ENCODE measurements at places on chromosomes 7 and 10.

GRCh38 chr10:89563861-89564478 lies 28.6 kb upstream of the SLC16A12 start:
- DNase-seq: no peak

DNA sequence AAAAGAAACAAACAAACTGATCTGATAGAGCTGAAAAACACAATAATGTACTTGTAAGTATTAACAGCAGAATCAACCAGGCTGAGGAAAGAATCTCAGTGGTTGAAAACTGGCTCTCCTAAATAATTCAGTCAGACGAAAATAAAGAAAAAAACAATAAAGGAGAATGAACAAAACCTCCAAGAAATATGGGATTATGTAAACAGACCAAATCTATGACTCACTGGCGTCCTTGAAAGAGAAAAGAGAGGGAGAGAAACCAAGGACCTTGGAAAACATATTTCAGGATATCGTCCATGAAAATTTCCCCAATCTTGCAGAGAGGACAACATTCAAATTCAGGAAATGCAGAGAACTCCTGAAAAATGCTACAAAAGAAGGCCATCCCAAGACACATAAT lies 62.9 kb downstream of the FBXL13 start:
- no peak for DNase-seq

DNA sequence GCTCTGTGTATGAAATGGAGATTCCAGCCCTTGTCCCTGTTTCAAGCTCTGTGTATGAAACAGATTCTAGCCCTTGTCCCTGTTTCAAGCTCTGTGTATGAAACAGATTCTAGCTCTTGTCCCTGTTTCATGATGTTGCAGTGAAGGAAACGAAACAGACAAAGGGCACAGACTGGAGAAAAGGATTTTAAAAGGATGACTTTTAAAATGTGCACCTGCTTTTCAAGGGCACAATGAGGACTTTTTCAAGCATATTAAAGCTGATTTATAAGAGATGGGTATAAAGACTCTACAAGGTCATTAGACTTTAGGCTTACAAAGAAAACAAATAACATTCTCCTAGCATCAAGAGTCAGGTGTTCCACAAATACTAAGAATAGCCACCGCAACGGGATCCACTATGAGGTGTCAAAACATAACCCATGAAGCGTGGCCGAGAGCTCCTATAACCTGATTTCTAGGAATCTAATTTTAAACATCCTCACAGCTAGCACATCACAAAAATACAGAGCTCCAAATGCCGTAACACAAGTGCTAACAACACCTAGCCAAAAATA lies 29.0 kb downstream of the DIP2C start:
- DNase-seq: peak; percentile 67

- DNase-seq: no peak
Measured at GRCh38 chr10:17100586-17100985, 29.0 kb downstream of the CUBN start.

- no peak for DNase-seq
Measured at GRCh38 chr7:3162289-3162688, 118.6 kb upstream of the CARD11 start.

GRCh38 chr7:71271203-71271602 lies 139.3 kb downstream of the GALNT17 start:
- no peak for DNase-seq

DNA sequence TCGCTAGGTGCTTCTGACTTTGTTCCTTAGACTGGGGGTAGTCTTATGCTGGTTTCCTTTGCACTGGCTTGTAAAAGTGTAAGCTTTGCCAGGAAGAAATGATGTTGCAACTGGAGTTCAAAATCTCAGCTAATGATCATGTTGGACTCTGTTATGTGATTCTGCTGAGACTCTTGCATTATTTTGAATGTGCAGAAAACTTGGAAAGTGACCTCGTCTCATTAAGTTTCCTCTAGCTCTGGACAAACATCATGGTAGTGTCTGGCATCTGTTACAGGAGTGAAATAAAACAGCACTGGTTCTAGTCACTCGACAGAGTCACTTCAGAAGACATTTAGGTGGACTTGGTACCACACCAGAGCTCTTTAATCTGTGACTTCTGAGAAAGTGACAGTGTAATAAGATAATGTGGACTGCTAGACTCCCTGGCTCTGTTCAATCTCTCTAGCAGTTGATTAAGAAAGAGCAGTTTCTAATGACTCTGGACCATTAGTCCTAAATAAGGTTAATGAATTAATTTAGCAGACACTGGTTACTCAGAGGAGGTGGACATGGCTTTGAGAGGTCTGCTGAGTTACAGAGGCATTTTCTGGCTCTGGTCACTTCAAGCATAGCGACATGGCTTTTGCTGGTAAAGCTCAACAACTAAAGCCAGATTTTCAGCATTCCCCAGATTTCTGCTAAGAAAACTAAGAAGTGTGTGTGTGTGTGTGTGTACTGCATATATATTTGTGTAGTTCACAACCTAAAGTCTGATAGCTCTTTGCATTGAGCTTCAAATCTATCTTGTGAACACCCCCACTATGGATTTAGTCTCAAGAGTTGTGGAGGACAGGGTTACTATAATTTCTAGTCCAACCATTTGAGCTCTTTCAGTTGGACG lies 2.0 kb downstream of the NRP1 start:
- peak; percentile 32 for DNase-seq

GRCh38 chr10:50439806-50440205 lies 183.9 kb downstream of the SGMS1 start:
- no peak for DNase-seq

GRCh38 chr7:84705079-84705478 lies 481.8 kb downstream of the SEMA3D start:
- DNase-seq: no peak

DNA sequence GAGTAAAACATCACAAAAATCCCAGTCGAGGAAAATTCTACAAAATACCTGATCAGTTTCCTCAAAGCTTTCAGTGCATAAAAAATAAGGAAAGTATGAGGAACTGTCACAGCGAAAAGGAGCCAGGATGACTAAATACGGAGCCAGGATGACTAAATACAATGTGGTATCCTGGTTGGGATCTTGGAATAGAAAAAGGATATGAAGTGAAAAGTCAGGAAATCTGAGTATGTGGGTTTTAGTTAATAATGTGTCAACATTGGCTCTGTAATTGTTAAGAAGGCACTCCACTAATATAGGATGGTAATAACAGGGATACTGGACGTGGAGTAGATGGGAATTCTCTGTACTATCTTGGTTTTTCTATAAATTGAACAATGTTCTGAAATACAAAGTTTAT lies 175.5 kb downstream of the SUGCT start:
- no peak for DNase-seq

DNA sequence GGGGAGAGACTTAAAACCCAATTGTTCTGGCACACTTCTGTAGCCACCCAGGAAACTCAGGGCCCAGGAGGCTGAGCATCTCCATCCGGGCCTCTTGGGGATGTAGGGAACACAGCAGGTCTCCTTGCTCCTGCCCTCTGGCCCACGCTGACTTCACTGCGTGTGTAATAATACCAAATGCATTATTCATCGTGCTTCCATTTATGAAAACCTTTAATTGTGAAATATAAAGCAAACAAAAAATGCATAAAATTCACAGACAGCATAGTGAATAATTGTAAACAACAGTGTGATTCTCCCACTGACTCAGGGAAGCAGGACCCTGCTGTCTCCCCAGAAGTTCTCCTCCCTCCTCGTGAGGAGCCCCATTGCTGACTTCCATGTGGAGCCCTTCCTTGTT lies 70.3 kb upstream of the SHH start:
- DNase-seq: no peak

DNA sequence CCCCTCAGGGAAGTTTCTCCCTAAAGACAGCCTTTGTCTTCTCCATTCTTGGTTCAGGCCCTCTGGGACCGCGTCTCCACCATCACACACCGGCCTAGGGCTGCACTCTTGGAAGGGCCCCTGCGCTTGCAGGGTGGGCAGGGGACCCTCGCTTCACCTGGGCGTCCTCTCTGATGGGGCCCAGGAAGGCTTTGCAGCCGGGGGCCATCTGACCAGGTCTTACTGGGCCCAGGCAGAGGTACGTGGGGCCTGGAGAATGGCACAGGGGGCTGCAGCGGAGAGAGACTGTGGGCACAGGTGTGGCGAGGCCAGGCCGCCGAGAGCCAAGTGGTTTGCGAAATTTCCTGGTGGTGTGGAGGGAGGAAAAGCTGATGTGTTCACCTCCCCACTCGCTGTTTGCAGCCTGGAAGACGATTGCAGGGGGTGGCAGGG lies 44.4 kb downstream of the ALOX5 start:
- no peak for DNase-seq

DNA sequence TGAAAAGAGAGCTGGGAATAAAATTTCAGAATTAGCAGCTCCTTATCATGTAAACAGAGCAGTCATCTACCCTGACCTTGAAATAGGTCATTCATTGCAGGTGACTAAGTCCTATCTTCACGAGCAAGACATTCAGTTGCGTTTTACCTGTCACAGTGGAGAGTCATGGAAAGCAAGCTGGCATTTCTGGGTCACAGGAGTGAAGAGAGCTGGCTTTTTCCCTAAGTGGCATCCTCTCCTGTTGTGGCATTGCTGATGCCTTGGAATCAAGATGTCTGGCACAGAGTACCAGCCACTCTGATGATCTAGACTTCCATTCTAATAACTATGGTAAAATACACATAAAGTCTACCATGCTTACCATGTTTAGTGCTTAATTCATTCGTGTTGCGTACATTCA lies 70.8 kb downstream of the SCRN1 start:
- DNase-seq: no peak

- DNase-seq: peak; percentile 18
Measured at GRCh38 chr7:87359366-87359765, 13.9 kb downstream of the CROT start.

GRCh38 chr7:94178230-94178629 lies 174.1 kb upstream of the BET1 start:
- DNase-seq: no peak

DNA sequence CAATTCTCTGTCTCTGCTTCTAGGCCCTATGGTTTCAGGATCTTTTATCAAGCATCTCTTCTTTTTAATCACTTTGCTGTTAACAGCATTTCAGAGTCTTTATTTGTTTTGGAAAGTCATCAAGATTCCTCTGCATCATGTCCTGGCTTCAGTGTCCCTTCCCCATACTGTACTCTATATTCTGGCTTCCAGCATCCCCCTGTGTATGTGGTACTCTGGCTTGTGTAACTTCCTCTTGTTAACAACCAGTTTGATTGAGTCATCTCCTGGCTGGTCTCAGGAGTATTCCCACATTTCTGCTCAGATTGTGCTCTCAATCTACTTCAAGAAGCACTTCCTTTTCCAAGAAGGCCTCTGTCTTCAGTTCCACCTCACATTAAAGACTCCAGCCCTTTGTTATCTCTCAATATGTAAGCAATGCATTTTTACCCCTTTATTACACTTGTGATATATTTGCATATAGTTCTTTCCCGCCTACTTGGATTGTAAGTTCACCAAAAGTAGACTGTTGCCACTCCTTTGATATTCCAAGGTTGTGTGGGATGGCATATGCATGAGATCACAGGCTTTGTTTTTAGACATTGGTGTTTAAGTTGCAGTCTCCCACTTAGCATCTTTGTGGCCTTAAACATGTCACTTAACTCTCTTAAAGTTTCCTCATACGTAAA lies 15.1 kb upstream of the ATE1 start:
- no peak for DNase-seq

GRCh38 chr10:22550732-22551131 lies 163.6 kb downstream of the PIP4K2A start:
- peak; percentile 45 for DNase-seq

GRCh38 chr7:31444196-31444595 lies 69.7 kb upstream of the ITPRID1 start:
- no peak for DNase-seq

DNA sequence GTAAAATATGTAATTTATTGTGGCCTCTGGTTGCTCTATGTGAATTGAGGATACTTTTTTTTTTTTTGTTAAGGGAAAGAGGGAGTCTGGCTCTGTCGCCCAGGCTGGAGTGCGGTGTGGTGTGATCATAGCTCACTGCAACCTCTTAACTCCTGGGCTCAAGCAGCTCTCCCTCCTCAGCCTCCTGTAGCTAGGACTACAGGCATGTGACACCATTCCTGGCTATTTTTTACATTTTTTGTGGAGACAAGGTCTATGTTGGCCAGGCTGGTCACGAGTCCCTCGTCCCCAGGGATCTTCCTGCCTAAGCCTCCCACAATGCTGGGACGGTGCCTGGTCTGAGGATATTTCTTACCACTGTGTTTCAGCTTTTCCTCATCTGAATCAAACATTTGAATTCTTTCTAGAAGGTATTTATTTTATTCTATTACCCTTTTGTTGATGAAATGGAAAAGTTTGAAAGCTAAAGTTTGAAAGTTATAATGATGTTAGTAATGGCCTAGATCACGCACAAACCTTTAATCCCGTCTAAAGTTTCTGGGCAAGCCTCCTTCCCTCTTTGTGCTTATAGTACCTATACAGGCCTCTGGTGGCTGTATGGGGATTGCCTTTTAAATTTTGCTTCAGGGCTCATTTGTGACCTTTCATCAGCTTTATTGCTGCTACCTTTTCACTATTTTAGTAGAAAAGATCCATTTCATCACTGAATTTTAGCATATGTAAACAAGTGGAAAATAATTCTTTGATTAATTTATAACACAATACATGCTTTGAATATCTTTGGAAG lies 2.0 kb downstream of the IFRD1 start:
- peak; percentile 47 for DNase-seq

- no peak for DNase-seq
Measured at GRCh38 chr10:117745301-117745700, 202.8 kb downstream of the EMX2 start.

- DNase-seq: no peak
Measured at GRCh38 chr7:142134909-142135308, 23.4 kb downstream of the MGAM2 start.

GRCh38 chr7:111864291-111864976 lies 302.1 kb upstream of the IMMP2L start:
- no peak for DNase-seq

DNA sequence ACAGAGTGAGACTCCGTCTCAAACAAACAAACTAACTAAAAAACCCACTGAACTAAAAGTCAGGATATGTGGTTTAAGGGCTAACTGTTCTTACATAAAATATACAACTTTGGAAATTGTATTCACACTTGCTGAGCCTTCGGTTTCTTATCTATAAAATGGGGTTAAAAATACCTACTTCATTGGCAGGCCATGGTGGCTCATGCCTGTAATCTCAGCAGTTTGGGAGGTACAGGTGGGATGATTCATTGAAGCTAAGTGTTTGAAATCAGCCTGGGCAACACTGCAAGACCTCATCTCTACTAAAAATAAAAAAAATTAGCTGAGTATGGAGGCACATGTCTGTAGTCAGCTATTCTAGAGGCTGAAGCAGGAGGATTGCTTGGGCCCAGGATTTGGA lies 115.4 kb upstream of the KLF6 start:
- DNase-seq: no peak

- DNase-seq: no peak
Measured at GRCh38 chr7:130486954-130487436, 4.9 kb upstream of the MEST start.

DNA sequence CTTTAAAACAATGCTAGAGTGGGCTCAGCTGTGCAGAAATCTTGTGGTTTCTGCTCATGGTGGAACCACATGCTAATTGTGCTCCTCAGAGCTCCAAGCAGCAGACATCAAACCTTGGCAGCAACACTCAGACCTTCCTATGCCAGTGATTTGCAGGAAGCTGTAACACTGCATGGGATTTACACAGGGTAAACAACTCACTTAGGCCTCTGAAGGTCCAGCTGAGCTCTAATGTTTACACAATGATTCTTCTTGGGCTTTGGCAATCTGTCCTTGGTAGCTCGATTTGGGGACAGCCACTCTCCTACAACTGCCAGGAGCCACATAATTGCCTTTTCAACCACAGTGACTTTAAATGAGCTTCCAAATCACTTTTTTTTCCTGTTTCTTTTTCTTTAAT lies 97.7 kb upstream of the PDLIM1 start:
- DNase-seq: no peak

- DNase-seq: no peak
Measured at GRCh38 chr10:131697476-131698128, 203.2 kb upstream of the PPP2R2D start.

GRCh38 chr7:137768366-137768765 lies 78.4 kb downstream of the DGKI start:
- no peak for DNase-seq

All from thyroid gland (tissue), 4 donors.